Motor neuron (in vitro differentiated cells): ENCODE measurements at places on chromosomes 6 and 20. TPM values are rescaled to one million over a fixed set of nuclear protein-coding genes. Genes with fewer than 3 reads are reported as not detected.

The CCND3 gene
- 29.1 and 32.6 TPM in 2 replicates for total RNA-seq

The CLPSL1 gene
- total RNA-seq, result not detected in 2 replicates

The CYP24A1 gene
- 0.90 and 2.4 TPM in 2 replicates for total RNA-seq

The IRF4 gene
- 0.19 TPM in 1 of 2 replicates, not detected in the other for total RNA-seq

The REPS1 gene
- total RNA-seq, result 53.2 and 61.1 TPM in 2 replicates

The COL21A1 gene
- 31.8 and 43.4 TPM in 2 replicates for total RNA-seq

The PFDN4 gene
- 128 and 134 TPM in 2 replicates for total RNA-seq

The PTPRT gene
- 0.05 TPM in 2 replicates for total RNA-seq

The ACSS1 gene
- 28.6 and 28.9 TPM in 2 replicates for total RNA-seq

The RAD21L1 gene
- total RNA-seq, result not detected in 2 replicates

The PAX1 gene
- total RNA-seq, result 0.32 and 0.46 TPM in 2 replicates

The TNXB gene
- total RNA-seq, result 4.1 and 5.5 TPM in 2 replicates

The HLA-B gene
- total RNA-seq, result 32.7 and 38.4 TPM in 2 replicates

The DNAAF9 gene
- total RNA-seq, result 22.3 and 24.5 TPM in 2 replicates

The THBS2 gene
- total RNA-seq, result 2.7 and 2.9 TPM in 2 replicates

The TNFRSF21 gene
- total RNA-seq, result 15.7 TPM in 2 replicates
